ENCODE measurements at places on chromosomes 13 and 19. TPM values are rescaled to one million over a fixed set of nuclear protein-coding genes. Genes with fewer than 3 reads are reported as not detected.

GRCh38 chr13:106349080-106349931 lies 186.2 kb downstream of the EFNB2 start:
- no peak for DNase-seq

- DNase-seq, result no peak
Measured at GRCh38 chr13:112963641-112964040, 5.4 kb upstream of the MCF2L start.

GRCh38 chr19:29798774-29799497 lies 12.9 kb upstream of the CCNE1 start:
- DNase-seq, result peak; percentile 94

DNA sequence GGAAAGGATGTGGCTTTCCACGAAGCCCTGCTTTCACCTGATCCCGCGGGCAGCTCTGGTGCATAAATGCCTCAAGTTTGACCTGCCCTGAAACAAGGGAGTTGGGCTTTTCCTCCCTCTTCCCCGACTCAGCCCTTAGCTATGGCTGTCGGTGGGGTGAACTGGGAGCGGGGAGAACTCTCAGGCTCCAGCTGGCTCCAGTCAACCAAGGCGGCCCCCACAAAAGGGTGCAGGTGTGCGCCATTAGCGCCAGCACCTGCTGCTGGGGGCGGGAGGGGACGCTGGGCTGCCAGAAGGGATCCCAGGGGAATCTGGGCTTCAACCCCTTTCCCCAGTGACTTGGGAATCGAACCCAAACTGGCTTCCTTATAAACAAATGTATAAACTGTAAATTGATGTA lies 7.1 kb upstream of the DHRS12 start:
- DNase-seq, result no peak

- no peak for DNase-seq
Measured at GRCh38 chr19:28330831-28331230, 882.1 kb downstream of the UQCRFS1 start.

DNA sequence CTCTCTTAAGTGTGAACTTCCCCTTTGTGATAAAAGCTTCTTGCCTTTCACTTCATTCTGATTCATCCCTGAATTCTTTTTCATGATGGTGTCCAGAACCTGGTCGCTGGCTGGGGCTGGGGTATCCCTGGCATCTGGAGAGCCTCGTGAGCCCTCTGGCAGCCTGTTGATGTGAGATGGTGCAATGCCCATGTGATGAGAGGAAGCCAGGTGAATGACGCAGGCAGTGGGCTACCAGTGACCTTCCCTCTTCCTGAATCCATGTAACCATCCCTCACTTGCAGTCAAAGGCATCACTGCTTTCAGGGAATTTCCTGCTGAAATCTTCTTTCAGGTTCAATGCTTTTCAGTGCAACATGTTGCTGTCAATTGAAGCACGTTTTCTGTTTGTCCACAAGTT lies 158.6 kb upstream of the SLC10A2 start:
- DNase-seq, result no peak

DNA sequence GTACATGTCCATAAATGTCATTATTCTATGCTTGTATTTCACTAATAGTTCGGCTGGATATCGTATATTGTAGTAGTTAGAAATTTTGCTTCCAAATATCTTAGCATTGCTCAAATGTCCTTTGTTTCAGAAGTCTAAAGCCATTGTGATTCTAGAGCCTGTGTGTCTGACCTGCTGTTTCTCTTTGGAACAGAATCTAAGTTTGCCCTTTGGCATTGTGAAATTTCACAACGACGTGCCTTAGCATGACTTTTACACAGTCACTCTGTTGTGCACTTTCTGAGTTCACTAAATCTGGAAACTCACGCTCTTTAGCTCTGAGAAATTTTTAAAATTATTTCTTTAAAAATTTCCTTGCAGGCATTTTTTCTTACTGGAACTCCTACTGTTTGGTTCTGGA lies 152.2 kb downstream of the TBC1D4 start:
- DNase-seq, result no peak

The KLK14 gene
- total RNA-seq, result not detected

The KIR2DL1 gene
- not detected for total RNA-seq

The EMP3 gene
- 185 TPM for total RNA-seq
